ENCODE measurements at places on chromosomes 4 and X.

- no peak for DNase-seq
These were observed 107.2 kb downstream of the PPP3CA start for GRCh38 chr4:101240099-101240498.

- DNase-seq, result no peak
These were observed 38.7 kb downstream of the SPATA4 start for GRCh38 chr4:176156656-176157055.

DNA sequence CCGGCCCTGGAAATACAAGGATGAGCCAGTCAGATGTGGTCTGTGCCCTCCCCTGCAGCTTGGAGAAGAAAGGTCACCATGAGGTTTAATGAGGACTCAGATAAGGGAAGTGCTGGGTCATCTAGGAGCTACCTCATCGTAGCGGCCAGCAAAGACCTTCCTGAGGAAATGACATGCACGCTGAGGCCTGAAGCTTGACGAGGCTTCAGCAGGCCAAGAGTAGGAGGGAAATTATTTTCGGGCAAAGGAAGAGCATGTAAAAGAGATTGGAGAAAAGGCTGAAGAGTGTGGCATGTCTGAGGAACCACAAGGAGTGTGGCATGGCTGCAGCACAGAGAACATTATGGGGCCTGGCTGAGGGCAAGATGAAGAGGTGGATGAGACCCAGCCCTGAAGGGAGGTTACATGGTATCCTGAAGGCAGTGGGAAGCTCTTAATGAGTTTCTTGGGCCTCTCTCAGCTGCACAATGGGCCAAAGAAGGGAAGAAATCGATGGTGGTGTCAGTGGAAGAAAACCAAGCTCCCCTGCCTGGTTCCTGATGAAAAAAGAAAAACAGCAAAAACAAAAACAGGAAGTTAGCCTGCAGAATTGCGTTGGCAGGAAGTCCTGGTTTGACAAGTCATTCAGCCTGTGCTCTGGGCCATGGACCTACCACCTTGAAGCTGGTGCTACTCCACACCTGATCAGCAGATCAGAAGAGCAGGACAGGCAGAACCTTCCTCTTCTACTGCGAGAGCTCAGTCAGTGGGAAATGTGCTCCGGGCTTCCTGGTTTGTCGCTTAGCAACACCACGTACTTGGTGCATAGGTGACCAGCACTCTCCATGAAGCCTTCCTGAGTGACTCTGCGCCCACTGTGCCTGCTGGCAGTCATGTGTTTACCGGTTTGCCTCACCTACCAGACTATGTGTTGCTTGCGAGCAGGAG is 134.5 kb upstream of the KLF3 start:
- DNase-seq, result peak; percentile 59

DNA sequence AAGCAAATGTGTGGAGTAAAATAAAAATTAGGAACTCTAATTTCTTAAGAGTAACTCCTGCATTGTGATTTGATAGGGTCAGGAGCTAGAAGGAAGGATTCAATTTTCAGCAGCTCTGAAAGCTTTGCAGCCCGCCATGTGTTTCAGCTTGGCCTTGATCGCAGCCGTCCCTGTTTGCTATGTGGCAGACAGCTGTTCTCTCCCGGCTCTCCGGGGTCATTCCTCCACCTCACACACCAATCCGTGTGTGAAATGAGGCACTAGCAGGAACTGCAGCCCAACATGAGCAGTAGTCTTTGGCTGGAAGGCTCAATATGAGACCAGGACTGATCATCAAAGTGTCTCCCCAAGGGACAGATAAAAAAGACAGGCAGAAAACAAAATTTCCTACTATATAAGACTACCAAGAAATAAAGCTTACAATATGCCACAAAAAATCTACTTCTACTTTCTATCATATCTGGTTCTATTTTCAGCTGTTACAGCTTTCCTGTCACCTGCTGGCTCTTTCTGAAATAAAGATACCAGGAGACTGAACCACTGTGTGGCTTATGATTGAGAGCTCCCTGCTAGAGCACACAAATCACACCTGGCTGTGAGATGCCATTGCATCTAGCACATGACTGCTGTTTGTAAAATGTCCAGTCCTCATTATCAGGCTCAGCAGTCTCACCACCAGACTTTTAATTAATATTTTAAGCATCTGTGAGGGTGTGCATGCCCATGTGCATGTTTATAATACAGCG is 44.1 kb upstream of the SEC24B start:
- DNase-seq, result no peak

DNA sequence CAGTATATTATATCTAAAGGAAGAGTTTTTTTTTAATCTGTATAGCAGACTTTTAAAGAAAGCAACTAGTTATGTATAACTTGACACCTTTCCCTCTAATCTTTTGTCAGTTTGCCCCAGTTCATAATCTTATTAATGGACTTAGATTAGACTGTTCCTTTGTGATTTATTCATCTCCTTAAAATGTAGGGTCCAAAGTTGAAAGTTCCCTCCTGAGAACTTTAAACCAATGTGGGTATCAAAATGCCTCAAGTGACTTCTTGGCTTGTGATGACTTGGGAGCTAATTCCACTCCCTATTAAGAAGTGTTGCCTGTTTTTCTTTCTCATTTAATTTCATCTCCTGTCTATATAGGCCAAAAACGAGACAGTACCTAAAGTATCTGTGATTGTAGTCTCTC is 6.3 kb upstream of the SDAD1 start:
- no peak for DNase-seq

GRCh38 chr4:105990933-105991332 is 95.7 kb downstream of the NPNT start:
- no peak for DNase-seq

DNA sequence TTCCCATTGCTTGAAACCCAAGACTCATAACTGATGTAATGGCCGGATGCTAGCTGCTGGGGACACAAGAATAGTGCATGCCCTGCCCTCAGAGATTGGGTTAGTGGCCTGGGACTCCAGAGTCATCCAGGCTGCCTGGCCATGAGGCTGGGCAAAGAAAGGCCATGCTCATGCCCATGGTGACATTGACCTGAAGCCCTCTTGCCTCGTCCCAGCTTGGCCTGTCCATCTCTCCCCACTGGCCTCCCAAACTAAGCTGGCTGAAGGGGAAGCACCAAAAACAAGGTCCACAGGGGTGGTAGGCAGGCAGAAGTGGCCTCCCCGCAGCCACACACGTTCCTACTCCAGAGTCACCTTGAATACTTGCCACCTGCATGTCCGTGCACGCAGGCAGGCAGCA is 141.8 kb downstream of the EVC2 start:
- no peak for DNase-seq

GRCh38 chrX:11908371-11908770 is 150.3 kb downstream of the MSL3 start:
- peak; percentile 47 for DNase-seq

DNA sequence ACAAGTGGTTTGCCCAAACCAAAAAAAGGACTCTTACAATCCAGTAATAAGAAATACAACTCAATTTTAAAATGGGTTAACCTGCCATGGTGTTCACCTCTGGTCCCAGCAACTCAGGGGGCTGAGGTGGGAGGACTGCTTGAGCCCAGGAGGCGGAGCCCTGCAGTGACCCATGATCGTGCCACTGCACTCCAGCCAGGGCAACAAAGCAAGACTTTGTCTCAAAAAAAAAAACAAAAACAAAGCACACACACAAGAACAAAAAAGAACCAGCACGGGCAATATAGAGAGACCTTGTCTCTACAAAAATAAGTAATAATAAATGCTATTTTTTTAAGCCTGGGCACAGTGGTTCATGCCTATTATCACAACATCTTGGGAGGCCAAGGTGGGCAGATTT is 28.7 kb downstream of the ARAP2 start:
- DNase-seq, result no peak

GRCh38 chr4:36568575-36568974 is 287.2 kb downstream of the DTHD1 start:
- DNase-seq, result no peak

GRCh38 chr4:47741200-47741599 is 96.7 kb downstream of the CORIN start:
- DNase-seq, result no peak

DNA sequence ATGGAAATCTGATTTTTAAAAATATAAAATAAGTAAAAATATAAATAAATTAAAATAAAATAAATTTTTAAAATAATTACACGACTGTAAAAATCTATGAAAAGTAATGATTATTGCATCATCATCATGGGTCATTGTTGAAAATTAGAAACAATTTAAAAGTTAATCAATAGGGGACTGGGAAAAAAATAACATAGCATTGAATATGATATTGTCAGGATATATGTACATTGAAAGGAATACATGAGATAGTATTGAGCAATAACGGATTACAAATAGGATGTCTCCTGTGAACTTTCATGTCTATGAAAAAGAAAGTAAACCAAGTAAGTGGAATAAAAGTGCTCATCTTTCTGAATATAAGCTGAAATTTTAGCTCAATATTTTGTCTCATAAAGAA is 566.8 kb upstream of the HTR2C start:
- DNase-seq, result no peak

DNA sequence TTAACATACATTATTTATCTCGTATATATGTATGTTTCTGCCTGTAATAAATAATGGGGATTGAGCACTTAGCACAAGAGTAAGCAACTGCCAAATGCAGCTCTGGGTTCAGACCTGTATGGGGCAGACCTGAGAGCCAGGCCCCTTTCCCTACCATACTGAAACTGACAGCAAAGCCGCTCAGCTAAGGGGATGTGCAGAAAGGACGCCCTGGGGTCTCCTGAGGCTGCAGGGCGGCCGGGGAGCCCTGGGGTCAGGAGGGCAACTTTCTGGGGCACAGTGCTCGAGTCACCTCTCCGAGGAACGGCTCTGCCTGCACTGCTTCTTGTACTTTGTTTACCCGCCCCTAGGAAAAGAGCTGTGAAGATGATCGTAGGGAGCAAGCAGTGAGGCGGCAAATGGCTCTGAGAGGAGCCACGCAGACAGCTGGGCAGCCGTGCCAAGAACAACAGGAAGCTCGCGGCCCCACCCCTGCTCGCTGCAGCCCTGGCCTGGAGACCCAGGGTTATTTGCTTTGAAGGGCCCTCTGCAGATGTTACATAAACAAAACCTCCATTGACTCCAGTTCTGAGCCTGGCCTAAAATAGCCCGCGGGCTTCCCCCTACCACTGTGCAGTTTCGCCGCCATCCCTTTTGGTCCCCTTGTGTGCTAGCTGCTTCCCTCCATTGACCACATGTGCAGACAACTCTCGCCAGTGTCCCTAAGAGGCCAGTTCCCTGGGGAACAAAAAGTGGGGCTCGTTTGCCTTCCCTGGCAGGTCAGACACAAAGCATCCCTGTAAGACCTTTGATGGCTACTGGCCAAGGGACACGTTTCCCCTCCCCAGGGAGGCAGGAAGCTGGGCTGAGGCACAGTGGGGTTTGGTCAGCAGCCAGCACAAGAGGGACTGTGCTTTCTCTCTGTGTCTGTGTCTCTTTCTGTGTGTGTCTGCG is 111.3 kb upstream of the LNX1 start:
- peak; percentile 97 for DNase-seq

GRCh38 chr4:135724421-135724820 is 1522.8 kb upstream of the PABPC4L start:
- no peak for DNase-seq
